ENCODE measurements at places on chromosomes 16 and 17.

- DNase-seq, result peak; percentile 78
These were observed 41.4 kb downstream of the GRB2 start for GRCh38 chr17:75364078-75364477.

- peak; percentile 63 for DNase-seq
These were observed 14.3 kb upstream of the DYNLRB2 start for GRCh38 chr16:80526418-80527061.

GRCh38 chr17:279776-280175 lies 72.8 kb downstream of the RPH3AL start:
- DNase-seq, result no peak

GRCh38 chr17:38900978-38901656 lies 24.3 kb upstream of the LASP1NB start:
- DNase-seq, result peak; percentile 97

DNA sequence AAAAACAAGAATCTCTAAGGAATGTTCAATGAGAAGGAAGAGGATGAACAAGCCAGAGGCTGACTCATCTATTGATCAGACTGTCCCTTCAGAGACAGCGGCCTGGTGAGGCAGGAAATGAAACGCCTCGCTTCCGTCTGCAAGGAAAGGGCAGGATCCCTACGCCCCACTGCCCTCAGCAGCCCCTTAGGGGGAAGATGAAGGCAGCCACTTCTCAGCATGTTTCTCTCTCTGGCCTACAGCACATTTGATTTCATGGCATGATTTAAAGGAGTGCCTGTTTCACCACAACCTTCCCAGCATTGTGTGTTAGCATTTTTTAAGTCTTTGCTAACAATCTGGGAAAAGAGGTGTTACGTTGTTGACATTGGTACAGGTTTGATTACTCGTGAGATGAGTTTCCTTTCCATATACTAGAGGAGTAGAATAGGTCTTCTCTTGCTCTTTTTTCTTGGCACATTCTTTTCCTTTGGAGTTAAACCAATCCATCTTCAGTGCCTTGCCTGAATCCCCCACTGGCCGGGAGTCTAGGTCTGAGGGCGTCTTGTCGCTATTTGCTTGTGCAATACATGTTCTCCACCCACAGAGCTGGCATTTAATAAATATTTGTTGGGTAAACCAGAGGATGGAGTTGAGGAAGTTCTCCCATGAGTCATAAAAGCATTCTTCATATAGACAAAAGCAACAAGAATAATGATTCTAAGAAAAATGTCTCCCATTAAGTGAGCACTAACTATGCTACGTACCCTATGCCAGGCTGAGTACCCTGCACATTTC lies 47.4 kb downstream of the RBFOX3 start:
- DNase-seq, result peak; percentile 24

GRCh38 chr17:62625184-62625869 lies 2.1 kb upstream of the MRC2 start:
- DNase-seq, result no peak

GRCh38 chr16:67068212-67068753 lies 39.3 kb downstream of the CBFB start:
- DNase-seq, result no peak

DNA sequence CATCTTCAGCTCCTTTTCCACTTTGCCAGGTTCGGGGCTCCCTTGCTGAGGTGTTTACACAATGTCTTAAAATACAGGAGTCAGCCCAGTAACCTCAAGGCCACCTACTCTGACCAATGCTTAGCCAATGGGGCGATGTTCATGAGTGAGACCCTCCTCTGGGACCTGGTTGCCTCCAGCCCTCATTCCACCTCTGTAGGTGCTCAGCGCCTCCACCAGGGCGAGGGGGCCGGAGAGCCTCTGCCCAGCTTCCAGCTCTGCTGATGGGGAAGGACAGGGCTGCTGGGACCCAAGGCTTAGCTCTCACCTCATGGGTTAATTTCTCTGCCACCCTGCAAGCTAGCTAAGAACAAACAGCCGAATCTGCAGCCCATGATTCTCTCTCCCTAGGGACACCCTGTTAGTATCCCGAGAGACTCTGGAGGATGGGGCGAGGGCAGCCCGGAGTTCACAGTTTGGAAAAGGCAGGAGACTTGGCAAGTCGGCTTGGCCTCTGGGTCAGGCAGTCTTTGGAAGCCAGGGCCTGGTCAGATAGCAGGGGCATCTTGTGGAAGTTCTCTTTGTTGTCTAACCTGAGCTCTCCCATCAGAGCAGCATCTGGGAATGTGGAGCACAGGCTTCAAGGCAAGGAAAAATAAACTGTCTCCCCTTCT lies 16.2 kb downstream of the SRCIN1 start:
- DNase-seq, result no peak

- DNase-seq, result no peak
These were observed 22.6 kb upstream of the MGAT5B start for GRCh38 chr17:76845541-76846017.

GRCh38 chr17:75144816-75145512 lies 9.3 kb downstream of the JPT1 start:
- DNase-seq, result no peak

- DNase-seq, result no peak
These were observed 6.4 kb downstream of the KRT38 start for GRCh38 chr17:41434415-41434814.

All from fibroblast of skin of scalp (primary cell).